ENCODE measurements at places on chromosomes 1 and 21.

- no peak for DNase-seq
Measured at GRCh38 chr1:67817319-67817718, 15.9 kb downstream of the GNG12 start.

- DNase-seq = no peak
Measured at GRCh38 chr21:41821756-41822431, 55.0 kb upstream of the RIPK4 start.

GRCh38 chr1:64363111-64363510 is 106.8 kb upstream of the CACHD1 start:
- no peak for DNase-seq

- DNase-seq = no peak
Measured at GRCh38 chr1:182248721-182249120, 142.9 kb downstream of the GLUL start.

GRCh38 chr1:22428672-22429071 is 23.0 kb upstream of the ZBTB40 start:
- DNase-seq = no peak

DNA sequence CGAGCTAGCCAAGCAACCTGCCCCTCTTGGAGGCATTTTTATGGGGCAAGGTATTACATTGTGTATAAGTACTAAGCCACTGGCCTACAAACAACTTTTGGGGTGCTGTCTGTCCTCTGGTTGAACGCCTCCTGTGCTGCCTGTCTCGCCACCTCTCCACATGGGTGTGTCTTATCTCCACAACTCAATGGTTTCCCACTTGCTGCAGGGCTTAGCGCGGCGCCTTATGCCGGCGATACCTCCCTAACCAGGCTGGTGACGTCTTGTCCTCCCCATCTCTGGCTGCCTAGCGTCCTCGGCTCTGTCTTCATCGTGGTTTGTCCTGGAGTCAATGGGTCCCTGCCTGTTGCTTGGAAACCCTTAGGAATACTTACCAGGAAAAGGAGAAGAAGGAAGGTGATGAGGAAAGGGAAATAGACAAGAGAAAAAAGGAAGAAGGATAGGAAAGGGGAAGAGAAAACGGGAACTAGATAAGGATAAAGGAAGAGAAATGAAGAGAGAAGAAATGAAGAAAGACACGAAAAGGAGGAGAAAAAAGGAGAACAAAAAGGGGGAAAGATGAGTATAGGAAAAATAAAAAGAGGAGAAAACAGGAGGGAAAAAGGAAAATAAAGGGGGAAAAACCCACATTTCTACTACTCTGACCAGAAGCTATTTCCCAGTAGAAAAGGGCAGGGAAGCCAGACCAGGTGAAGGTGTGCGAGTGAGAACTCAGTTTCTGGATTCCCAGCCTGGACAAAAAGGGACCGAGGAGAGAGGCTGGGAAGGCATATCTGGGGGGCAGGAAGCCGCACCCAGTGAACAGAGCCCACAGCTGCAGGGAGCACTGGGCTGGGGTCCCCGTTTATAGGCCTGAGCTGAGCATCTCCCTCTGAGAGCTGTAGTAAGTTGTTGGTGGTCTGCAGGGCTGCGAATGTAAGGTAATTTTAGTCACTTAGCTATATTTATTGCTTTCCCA is 86.2 kb downstream of the CLIC6 start:
- DNase-seq = no peak

GRCh38 chr1:24938276-24938675 is 8.2 kb upstream of the RUNX3 start:
- DNase-seq = no peak

DNA sequence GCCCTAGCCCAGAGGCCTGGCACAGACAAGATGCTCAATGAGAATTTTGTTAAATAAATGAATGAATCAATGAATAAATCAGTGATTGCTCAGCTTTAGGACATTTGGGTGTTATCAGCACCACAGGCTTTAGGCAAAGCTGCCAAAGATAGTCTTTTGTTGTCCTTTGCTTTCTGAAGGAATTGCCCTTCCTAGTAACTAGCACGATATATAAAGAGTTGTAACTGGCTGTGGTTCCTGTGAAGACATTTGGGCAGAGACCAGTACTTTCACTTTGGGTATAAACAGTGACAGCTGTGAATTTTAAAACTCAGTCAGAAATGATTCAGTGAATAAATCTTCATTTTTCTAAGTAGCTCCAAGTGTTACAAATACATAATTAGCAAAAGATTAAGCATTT is 13.3 kb downstream of the RNU5D-1 start:
- DNase-seq = no peak

DNA sequence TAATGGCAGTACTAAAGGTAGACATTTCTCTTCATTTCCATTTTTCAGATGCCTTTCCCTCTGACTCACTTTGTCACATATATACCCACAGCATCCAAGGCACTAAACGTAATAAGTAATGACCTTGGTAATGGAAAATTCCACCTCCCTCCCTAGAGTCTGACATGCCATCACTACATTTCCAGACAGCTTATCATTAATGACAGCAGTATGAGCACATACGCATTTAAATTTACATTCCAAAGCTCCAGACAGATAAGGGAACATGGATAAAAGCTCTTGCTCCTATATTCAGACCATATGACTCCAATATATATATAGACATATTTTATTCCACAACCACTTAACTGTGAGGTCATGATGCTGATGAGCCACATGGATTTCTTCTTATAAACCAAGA is 191.7 kb upstream of the GORAB start:
- no peak for DNase-seq

DNA sequence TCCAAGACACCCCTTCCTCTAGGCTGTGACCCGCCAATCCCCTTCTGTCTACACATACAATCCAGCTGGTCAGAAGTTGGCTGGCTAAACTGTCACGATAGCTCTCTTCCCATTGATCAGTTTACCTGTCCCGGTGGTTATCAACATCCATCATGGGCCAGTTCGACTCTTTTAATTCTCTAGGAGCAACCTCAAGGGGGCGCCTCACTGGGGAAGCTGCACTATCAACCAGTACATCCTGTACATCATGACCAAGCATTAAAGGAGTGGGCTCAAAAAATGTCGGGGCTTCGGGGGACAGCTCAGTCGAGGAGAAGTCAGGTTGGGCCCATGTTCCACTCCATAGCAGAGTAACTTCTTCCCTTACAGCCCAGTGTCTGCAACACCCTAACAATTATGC is 53.2 kb upstream of the B3GALNT2 start:
- no peak for DNase-seq

DNA sequence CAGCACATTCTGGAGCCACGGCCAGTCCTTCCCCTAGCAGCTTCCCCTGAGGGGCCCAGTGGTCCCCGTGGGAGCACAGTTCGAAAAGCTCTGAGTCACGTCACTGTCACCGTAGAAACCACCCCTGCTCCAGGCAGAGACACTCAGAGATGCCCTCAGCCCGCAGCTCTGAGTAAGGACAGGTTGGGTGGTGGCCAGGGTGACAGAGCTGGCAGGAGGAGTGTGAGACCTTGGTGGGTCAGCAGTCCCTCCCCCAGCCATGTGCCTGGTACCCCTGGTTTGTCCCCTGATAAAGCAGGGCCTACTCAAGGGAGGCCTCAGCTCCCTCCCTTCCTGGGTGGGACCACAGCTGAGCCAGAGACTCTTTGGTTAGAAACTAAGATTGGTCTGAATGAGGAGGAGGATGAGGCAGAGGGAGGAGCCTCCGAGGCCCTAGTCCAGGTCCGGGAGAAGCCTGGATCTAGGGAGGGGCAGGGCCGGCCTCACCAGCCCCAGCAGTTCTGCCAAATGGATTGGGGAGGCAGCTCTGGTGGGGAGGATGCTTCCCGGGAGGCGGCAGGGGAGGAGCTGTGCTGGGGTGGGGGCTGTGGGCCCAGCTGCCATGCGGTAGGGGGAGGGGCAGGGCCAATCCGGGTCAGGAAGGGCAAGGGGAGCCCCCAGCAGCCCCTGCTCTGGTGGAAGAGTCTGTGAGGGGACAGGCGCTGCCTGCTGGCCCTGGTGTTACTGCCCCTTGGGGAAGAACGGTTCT is 55.2 kb downstream of the SLC9A1 start:
- no peak for DNase-seq

GRCh38 chr1:91569411-91570119 is 68.9 kb downstream of the CDC7 start:
- DNase-seq = no peak

GRCh38 chr1:218164930-218165700 is 120.0 kb upstream of the RRP15 start:
- DNase-seq = no peak

GRCh38 chr1:234176000-234176399 is 197.3 kb upstream of the COA6 start:
- no peak for DNase-seq

DNA sequence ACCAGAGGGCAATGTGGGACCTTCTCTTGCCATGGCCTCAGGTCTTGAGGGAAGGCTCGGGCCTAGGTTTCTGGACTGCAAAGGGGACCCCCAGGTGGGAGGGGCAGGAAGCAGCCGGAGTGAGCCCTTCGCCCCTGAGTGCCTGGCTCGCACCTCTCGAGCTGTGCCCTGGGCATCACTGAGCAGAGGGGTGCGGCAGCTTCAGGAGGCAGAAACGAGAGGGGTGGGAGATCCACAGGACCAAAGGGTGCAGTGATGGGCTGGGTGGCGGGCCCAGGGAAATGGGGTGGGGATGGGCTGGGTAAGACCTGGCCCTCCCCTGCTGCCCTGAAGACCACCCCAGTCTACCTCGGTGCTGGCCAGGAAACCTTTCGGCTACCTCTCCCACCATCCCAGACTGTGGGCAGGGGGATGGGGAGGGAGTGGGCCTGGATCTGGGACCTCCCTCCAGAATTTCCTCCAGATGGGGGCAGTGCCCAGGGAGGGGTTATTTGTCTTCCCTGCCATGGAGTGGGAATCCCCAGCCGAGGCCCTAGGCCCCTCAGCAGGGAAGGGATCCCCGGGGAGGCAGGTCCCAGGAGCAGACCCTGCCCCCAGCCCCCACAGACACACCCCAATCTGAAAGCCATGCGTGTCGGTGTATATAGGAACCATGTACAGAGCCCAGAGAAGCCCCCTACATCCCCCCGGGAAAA is 21.3 kb downstream of the A3GALT2 start:
- no peak for DNase-seq

- DNase-seq = no peak
Measured at GRCh38 chr1:10738061-10739058, 58.1 kb downstream of the CASZ1 start.

DNA sequence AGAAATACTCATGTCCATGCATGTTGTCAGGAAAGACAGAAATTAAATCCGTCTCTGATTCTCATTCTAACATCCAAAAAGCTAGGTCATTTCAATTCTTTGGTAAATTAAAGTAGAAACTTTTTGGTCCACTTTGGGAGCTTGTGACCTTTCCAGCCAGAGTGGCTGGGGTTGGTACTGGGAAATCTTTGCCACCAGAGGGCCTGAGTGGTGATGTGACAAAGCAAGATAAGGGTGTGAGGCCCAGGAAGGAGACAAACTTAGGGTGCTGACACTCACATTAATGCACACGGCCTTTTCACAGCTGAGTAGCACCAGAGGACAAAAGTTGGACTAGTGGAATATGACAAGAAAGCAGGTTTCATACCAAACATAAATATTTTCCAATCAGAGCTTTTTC is 144.3 kb downstream of the DNM3 start:
- DNase-seq = no peak

- DNase-seq = no peak
Measured at GRCh38 chr21:32386195-32386870, 6.5 kb downstream of the URB1 start.

- no peak for DNase-seq
Measured at GRCh38 chr21:27321791-27322190, 354.9 kb upstream of the ADAMTS5 start.

DNA sequence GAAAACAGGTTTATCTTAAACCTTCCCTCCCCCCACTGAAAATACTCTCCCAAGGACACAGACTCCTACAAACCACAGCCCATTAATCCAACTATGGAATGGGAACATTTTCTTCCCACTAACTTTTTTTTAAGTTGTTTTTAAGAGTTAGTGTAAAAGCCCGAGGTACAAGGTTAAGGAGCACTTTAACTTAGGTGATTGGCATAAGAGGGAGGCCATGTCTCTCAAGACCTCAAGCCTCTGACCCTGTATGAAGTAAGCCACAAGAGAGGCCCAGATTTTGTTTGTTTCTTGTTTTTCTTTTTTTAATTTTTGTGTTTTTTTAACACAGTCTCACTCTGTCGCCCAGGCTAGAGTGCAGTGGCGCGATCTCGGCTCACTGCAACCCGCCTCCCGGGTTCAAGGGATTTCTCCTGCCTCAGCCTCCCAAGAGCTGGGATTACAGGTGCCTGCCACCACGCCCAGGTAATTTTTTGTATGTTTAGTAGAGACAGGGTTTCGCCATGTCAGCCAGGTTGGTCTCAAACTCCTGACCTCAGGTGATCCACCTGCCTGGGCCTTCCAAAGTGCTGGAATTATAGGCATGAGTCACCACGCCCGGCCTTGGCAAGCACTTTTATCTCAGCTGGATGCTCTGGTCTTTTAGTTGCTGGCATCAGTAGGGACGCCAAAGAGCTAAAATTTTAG is 14.4 kb downstream of the ARMH1 start:
- DNase-seq = no peak

- DNase-seq = no peak
Measured at GRCh38 chr1:201637282-201638079, 98.6 kb downstream of the NAV1 start.

GRCh38 chr1:42146626-42147320 is 6.4 kb upstream of the GUCA2B start:
- DNase-seq = peak; percentile 61

DNA sequence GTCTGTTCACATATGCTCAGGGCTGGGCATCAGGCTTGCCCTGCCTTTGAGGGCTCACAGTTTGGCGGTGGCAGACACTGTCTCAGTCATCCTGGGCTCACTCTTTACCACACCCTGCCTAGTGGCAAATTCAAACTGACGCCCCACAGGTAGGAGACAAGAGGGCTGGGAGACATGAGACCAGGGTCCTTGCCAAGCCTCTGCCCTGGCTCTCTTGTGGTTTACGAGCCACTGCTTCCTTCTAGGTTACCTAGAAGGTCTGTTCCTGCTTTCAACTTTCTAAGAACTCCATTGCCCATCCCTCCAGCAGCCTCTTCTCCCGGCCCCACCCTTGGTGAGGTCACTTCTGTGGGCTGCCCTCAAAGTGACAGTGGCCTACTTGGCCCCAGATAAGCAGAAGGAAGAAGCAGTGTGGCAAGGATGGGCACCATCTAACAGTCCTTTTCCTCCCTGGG is 10.5 kb downstream of the KIF21B start:
- no peak for DNase-seq

GRCh38 chr1:172616195-172616594 is 42.7 kb upstream of the FASLG start:
- DNase-seq = no peak

DNA sequence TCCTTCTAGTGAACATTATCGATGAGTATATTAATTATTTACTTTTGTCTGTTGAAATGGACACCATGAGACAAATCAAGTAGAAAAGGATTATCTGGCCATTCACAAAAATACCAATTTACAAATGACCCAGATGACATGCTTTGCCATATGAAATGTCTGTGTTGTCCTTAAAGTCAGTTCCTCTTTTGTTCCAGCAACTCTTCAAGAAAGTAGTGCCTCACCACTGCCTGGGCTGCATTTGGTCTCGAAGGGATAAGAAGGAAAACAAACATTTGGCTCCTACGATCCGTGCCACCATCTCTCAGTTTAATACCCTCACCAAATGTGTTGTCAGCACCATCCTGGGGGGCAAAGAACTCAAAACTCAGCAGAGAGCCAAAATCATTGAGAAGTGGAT is 79.6 kb downstream of the RGL1 start:
- no peak for DNase-seq

Measured in T-helper 17 cell (primary cell).